ENCODE measurements at places on chromosomes 4 and X. TPM values are rescaled to one million over a fixed set of nuclear protein-coding genes. Genes with fewer than 3 reads are reported as not detected.

NDST3 gene
- total RNA-seq = not detected

- DNase-seq = no peak
Observed at GRCh38 chrX:118968031-118968430, 6.4 kb upstream of the LONRF3 start.

- DNase-seq = no peak
Observed at GRCh38 chr4:140153419-140153717, 616 bp downstream of the MAML3 start.

- peak; percentile 68 for DNase-seq
Observed at GRCh38 chr4:140095694-140096482, 58.1 kb downstream of the MAML3 start.

GRCh38 chrX:39152106-39152649 lies 350.9 kb downstream of the MID1IP1 start:
- no peak for DNase-seq

DNA sequence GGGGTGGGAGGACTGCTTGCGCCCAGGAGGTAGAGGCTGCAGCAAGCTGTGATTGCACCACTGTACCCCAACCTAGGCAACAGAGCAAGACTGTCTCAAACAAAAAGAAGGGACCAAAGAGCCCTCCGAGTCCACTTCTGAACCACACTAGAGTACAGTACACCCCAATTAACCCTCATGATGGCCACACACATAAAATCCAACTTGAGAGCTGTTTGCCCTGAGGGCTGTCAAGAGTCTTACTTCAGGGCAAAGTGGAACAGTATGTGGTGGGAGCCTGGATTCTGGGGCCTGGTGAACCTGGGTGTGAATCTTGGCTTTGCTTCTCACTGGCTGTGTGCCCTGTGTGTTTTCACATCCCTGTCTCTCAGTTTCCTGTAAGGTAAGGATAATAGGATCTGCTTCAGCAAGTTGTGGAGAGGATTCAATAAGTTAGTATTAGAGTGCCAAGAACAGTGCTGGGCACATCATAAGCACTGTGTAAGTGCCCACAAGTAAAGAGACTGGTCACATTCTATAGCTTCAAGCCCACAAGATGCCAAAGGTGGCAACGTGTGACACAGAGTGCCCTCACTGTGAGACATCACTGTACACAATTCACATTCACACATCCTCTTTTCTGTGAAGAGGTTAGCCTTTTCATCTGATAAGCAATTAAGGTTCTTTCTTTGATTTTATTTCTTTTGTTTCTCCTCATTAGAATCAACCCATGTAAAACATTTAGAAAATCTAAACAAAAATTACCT lies 52.1 kb downstream of the LEF1 start:
- DNase-seq = no peak

- DNase-seq = no peak
Observed at GRCh38 chr4:10866666-10867065, 182.1 kb upstream of the CLNK start.

GRCh38 chr4:159272273-159273140 lies 169.6 kb downstream of the RAPGEF2 start:
- DNase-seq = no peak

DNA sequence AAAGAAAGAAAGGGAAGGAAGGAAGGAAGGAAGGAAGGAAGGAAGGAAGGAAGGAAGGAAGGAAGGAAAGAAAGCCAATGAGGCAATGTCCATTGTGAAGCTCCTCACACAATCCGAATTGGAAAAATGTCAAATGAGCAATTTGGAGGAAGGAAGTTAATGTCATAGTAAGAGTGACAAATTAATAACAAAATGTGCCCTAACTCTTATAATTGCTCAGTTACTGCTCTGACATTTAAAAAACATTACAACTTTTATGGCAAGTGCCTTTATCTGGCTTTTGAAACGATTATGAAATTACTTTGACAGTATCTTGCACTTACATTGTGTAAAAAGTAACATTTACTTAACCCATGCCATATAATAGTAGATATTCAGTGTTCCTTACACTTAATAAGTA lies 96.5 kb upstream of the EFHC2 start:
- DNase-seq = no peak

- DNase-seq = no peak
Observed at GRCh38 chr4:118962540-118962939, 73.9 kb downstream of the SYNPO2 start.

DNA sequence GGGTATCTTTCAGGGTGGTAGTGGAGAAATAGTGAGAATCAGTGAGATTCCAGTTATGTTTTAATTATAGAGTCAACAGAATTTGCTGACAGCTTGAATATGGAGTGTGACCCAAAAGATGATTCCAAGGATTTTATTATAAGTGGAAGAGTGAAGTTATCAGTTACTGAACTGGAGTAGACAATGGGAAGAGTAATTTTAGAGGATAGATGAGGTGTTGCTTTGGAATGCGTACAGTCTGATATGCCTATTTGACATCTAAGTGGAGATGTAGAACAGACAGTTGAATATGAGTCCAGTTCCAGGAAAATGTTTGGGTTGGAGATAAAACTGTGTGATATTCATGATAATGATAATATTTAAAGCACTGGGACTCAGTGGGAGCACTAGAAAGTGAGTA lies 174.2 kb downstream of the MAPK10 start:
- DNase-seq = no peak

DNA sequence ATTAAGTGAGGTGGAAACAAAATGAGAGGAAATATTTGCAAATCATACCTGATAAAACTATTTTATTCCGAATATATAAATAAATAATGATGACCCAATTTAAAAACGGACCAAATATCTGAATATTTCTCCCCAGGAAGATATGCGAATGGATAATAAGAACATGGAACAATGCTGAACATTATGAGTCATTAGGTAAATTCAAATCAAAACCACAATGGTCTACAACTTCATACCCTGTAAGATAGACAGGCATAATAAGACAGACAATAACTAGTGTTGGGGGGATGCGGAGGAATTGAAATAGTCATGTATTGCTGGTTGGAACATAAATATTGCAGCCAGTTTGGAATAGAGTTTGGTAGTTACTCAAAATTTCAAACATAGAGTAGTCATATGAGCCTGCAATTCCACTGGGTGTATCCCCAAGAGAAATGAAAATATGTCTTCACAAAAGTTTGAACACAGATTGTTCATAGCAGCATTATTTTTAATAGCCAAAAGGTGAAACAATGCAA lies 47.6 kb upstream of the DRP2 start:
- DNase-seq = peak; percentile 54
